Activated T-helper 17 cell treated with anti-CD3 and anti-CD28 coated beads, Interleukin-2, amount 50 U/mL, for 72 hours (primary cell): ENCODE measurements at places on chromosomes 1 and 21.

DNA sequence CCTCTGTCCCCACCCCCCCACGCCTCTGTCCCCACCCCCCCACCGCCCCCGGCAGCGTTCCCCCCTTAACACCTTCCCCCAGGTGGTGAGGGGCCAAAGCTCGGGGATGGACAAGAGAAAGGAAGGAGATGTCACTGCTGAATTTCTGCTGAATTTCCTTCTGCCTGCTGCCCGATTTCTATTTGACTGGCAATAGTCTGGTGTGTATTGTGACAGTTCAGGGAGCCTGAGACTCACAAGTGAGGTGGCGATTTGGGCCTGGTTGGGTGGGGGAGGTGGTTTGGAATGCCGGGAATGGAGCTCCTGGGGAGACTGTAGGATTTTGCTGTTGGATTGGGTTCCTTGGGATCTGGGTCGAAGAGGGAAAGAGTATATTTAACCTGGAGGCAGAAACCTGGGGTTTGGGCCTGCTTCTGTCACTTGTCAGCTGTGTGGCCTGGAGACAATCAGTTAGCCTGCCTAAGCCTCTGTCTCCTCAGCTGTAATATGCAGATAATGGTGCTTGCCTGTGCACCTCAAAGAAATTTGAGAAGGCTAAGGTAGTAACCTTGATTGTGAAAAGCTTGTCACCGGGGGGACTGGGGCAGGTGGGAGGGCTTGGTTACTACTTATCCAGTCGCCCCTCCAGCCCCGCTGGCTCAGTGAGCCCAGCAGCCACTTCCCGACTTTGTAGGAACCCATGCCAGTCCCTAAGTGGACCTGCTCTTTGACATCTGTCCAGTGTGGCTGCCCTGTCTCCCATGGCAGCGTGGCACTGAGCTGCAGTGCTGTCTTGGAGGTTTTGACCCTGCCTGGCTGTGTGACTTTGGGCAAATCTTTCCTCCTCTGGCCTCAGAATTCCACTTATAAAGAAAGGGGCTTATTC, 7.7 kb upstream of the LMNA start:
- ATAC-seq = peak; percentile 25

- no peak for ATAC-seq
Measured at GRCh38 chr1:86218859-86219258, 62.3 kb upstream of the COL24A1 start.

GRCh38 chr1:161265305-161265704, 6.8 kb downstream of the PCP4L1 start:
- no peak for ATAC-seq

DNA sequence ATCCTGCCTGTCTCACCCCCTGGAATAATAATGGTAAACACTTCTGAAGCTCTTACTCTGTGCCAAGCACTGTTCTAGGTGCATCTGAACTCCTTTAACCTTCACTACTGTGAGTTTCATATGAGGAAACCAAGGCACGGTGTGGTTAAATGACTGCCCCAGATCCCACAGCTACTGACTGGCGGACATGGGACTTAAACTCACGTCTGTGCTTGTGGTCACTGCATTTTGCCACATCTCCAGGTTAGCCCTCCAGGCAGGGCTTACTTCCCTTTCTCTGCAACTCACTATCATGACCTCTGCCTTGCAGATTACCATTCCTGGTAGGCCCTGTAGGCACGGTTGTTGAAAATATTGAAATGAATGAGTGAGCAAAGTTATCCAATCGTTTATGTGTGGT, 83.4 kb downstream of the ADSS2 start:
- ATAC-seq = no peak

DNA sequence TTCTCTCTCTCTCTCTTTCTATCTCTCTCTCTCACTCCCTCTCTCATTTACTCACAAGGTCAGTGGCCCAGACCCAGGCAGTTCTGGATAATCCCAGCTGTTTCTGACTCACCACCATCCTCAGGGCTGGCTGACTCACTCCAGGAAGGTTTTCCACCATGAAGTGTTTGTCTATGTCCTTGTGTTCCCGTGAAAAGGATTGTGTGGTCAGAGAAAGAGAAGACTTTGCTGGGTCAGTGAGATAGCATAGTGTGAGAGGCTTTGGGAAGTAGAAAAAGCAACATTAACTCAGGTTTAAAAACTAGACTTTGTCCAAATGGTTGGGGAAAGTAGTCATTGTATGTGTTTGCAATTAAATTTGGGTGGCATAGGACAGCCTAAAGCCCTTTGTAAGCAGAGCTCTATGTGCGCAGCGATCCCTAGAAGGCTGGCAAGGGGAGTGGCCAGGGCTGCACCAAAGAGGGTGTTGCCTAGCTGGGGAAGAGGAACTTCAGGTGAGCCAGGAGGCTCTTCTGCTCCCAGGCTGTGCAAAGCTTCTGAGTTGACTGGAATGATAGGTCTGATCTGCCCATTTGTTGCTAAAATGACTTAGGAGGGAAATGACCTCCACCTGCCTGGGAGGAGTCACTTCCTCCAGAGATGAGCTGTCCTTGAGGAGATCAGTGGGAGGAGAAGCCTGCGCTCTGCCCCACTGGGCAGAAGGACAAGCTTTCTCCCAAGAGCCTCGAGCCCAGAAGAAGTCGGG, 4.9 kb upstream of the CAPN2 start:
- ATAC-seq = peak; percentile 27

DNA sequence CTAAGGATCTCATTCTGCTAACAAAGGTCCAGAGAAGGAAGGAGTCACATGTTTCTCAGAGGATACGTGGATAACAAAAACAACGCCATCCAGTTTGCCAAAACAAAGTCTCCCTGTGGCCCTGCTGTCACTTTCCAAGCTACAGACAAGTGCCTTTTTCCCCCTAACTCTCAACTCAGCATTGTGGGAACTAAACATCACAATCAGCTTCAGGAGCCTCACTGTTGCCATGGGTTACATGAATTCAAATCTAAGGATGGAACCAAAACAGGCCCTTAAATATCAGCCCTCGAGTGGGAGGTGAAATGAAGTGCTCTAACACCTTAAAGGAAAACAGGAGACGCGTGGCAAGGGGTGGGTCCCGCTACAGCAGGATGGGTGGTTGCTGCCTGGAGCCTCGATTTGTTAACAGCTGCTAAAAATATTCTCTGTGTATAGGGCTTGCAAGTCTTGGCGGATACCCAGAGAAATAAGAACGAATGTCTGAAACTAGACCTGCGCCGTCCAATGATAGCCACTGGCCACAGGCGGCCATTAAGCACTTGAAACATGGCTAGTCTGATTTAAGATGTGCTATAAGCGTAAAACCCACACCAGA, 66.4 kb upstream of the SOD1 start:
- no peak for ATAC-seq

- no peak for ATAC-seq
Measured at GRCh38 chr21:15748586-15748985, 18.8 kb downstream of the USP25 start.

DNA sequence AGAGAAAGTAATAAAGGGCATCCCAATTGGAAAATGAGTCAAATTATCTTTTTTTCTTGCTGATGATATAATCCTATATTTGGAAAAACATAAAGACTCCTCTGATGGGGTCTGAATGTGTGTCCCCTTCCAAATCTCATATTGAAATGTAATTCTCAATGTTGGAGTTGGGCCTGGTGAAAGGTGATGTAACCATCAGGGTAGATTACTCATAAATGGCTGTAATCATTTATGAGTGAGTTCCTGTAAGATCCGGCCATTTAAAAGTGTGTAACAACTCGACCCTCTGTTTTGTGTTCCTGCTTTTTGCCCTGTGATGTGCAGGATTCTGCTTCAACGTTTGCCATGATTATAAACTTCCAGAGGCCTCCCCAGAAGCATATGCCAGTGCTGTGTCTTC, 44.3 kb upstream of the MAP1LC3C start:
- no peak for ATAC-seq
